ENCODE measurements at places on chromosomes 2 and 18.

DNA sequence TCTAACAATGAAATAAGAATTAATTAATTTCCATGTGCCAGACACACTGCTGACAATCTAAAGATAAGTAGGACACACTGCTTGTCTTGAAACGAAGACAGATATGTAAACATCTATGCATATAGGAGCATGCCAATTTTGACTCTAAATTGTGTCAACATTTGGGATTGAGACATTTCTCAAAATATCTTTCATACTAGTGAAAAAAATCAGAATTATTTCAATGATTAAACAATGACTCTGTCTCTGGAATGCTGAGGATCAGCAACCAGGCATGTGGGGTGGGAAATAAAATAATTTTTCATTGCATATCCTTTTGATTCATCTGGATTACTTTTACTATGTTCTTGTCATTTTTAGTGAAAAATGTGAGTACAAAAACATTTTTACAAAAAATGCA is 262.6 kb upstream of the SYT4 start:
- DNase-seq = no peak

- DNase-seq = no peak
Observed at GRCh38 chr2:95071856-95072255, 46.3 kb downstream of the MAL start.

- DNase-seq = no peak
Observed at GRCh38 chr2:232485757-232486557, 1.7 kb downstream of the ECEL1 start.

- no peak for DNase-seq
Observed at GRCh38 chr2:206723288-206723687, 5.1 kb upstream of the DYTN start.

GRCh38 chr2:197210430-197210829 is 100.2 kb downstream of the ANKRD44 start:
- no peak for DNase-seq

DNA sequence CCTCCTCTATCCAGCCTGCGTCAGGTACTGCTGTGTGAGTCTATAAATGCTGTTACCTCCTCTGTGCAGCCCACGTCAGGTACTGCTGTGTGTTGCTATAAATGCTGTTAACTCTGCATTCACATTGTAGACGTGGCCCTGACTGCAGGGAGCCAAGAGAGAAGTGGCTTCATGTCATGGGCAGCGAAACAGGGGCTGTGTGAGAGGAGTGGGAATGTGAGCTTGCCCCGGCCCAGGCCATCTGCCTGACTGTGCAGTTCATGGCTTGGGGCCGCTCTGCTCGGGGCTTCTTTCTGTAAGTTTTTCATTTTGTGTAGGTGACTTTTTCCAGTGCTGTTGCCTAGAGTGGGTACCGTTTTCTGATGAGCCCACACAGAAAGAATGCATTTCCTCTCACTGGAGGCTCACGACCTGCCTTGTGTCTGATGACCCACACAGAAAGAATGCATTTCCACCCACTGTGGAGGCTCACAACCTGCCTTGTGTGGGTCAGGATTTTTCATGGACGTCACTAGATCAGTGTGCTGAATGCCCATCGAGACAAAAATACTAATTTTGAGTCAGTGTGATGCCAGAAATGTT is 104.5 kb downstream of the SNTG2 start:
- no peak for DNase-seq

GRCh38 chr2:24456599-24457556 is 34.2 kb upstream of the NCOA1 start:
- DNase-seq = peak; percentile 76

DNA sequence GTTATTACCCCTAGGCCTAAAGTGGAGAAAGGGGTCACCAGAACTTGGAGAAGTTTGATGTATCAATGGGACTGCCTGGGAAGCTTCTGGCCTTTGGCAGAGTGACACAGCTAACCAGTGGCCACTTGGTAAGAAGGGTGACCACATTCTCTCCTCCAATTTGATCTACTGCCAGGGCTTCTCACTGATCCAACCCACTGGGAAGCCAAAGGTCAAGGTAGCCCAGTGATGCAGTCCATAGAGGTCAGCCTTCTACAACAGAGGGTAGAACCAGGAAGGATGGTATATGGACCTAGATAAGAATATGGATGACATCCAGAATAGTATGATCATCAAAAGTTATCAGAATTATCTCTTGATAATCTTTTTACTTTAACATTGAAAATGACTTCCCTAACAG is 493.6 kb downstream of the NYAP2 start:
- DNase-seq = no peak

GRCh38 chr2:46175419-46175818 is 121.8 kb upstream of the EPAS1 start:
- DNase-seq = no peak

- DNase-seq = peak; percentile 83
Observed at GRCh38 chr2:238160206-238161129, 1.7 kb downstream of the ERFE start.

DNA sequence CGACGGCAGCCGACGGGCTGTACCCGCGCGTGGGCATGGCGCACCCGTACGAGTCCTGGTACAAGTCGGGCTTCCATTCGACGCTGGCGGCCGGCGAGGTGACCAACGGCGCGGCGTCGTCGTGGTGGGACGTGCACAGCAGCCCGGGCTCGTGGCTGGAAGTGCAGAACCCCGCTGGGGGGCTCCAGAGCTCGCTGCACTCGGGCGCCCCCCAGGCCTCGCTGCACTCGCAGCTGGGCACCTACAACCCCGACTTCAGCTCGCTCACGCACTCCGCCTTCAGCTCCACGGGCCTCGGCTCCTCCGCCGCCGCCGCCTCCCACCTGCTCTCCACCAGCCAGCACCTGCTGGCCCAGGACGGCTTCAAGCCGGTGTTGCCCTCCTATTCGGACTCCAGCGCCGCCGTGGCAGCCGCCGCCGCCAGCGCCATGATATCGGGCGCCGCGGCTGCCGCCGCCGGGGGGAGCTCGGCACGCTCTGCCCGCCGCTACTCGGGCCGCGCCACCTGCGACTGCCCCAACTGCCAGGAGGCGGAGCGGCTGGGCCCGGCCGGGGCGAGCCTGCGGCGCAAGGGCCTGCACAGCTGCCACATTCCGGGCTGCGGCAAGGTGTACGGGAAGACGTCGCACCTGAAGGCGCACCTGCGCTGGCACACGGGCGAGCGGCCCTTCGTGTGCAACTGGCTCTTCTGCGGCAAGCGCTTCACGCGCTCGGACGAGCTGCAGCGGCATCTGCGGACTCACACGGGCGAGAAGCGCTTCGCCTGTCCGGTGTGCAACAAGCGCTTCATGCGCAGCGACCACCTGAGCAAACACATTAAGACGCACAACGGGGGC is 2.0 kb downstream of the SP9 start:
- DNase-seq = peak; percentile 15

DNA sequence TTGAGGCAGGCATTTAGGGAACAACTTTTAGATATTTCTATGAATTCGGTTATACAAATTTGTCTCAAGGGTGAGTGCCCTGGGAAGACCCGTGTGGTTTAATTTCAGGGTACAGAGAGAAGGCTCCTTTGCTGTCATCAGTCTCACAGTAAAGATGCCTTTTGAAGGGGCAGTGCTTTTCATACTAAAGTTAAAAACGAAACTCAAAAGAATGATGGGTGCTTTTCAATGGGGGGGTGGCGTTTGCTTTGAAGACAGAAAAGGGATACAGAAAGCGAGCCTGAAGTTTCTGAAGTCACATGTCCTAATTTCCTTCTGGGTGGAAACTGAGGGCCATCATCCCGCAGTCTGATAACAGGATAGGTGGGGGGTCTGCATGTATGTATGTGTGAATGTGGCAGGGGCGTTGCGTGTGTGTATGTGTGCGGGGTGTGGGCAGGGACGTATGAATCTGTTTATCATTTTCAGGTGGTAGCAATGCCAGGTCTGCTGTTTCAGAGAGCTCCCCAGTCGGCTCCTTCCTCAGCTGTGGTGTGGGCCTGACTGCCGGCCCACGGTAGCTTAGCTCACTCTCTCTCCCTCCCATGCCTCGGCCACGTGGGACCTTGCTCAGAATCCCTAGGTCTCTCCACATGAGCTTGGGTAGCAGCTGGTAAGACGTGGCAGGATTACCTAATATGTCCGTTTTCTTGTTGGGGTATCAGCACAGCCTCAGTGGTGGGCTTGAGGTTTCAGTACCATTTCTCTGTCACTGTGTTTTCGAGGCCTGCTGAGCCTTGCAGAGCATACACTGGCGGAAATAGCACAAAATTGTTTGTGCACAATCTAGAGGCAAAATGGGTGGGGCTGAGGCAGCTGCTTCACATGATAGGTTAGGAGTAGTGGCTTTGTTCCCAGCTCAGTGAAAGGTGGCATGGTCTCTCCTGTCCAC is 32.7 kb downstream of the ARHGAP25 start:
- no peak for DNase-seq

- DNase-seq = no peak
Observed at GRCh38 chr2:160628811-160629210, 135.2 kb upstream of the RBMS1 start.

GRCh38 chr18:49572611-49573345 is 10.9 kb downstream of the LIPG start:
- no peak for DNase-seq

- DNase-seq = no peak
Observed at GRCh38 chr2:238574490-238575271, 148.0 kb downstream of the ASB1 start.

- peak; percentile 97 for DNase-seq
Observed at GRCh38 chr2:60796573-60797509, 40.8 kb downstream of the PAPOLG start.

- DNase-seq = peak; percentile 99
Observed at GRCh38 chr2:42117923-42118753, 51.0 kb upstream of the EML4 start.

GRCh38 chr2:7004636-7005035 is 87.4 kb downstream of the RNF144A start:
- DNase-seq = peak; percentile 96

DNA sequence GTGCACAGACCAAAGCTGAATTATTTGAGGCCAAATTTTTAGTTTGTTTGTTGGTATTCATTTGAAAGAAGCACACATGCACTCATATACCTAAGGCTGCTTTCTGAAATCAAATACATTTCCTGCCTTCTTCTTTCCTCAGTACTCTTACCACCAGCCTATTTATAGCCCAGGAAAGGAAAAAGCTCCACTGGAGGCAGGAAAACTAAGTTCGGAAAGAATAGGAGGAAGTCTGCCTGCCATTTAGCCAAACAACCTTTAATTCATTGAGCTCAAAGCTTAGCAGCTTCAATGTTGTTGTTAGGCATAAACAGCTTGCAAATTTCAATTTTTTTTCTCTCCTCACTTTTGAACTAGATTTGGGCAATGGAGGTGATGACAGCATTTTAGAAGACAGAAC is 40.4 kb upstream of the RASGRP3 start:
- no peak for DNase-seq

DNA sequence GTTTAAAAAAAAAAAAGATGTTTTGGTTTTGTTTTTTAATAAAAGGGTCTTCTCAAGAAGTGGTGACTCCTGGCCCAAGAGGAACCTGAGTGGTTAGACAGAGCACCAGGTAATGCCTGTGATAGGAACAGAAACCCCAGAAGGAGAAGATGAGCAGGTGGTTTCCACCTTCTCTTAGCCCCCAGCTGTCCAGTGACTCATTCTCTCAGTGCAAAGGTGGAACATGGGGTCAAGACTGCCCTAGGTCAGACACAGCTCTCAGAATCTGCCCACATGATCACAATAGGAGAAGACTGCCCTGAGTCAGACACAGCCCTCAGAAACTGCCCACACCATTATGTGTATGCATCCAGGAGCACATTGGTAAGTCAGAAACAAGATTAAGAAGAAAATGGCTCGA is 61.8 kb downstream of the TBC1D8 start:
- DNase-seq = peak; percentile 20

- DNase-seq = no peak
Observed at GRCh38 chr18:39259736-39260135, 1694.1 kb upstream of the CELF4 start.

DNA sequence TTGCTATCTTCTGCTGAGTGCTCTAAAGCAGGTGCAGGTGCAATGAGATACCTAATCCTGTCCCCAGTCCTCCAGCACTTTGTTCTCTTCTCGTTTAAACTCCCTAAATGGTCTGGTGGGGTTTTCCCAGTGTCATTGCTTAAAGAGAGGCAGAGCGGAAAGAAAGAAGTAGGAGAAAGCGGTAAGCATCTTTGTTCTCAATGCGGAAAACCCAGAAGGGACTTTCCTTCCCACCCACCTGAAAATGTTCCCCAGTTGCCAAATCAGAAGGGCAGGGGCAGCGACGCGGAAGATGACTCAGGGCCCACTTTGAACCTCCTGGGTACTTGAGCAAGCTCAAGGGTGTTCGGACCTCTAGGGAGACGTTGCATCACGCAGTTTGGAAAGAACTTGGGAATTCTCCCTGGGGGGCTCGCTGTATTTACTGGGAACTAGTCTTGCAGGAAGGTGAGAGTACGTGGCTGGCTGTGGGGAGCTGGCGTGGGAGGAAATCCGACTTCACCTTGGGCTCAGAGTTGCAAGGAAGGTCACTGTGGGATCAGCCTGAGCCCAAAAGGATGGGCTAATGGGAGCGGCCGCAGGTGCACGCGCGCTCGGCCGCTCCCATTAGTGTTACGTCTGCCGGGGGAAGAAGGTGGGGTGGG is 589 bp upstream of the SGPP2 start:
- DNase-seq = no peak

- DNase-seq = no peak
Observed at GRCh38 chr2:174588463-174588862, 9.1 kb downstream of the WIPF1 start.

DNA sequence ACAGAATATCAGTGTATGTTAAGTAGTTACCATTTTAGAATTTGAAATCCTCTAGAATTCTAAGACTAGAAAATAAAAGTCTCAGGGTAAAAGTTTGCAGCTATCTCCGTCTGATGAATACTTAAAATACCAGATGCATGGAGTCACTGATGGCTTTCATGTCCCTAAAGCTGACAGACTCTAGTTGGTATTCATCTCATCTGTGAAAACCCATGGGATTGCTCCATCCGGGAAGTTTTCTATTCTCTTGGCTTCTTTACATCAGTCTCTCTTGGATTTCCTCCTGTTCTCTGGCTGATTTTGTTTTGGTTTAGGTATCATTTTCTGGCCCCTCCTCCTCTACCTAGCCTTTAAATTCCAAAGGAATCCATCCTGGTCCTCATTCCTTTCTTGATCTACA is 465.6 kb upstream of the POU3F3 start:
- DNase-seq = no peak

- no peak for DNase-seq
Observed at GRCh38 chr18:52553441-52553840, 213.4 kb downstream of the DCC start.

DNA sequence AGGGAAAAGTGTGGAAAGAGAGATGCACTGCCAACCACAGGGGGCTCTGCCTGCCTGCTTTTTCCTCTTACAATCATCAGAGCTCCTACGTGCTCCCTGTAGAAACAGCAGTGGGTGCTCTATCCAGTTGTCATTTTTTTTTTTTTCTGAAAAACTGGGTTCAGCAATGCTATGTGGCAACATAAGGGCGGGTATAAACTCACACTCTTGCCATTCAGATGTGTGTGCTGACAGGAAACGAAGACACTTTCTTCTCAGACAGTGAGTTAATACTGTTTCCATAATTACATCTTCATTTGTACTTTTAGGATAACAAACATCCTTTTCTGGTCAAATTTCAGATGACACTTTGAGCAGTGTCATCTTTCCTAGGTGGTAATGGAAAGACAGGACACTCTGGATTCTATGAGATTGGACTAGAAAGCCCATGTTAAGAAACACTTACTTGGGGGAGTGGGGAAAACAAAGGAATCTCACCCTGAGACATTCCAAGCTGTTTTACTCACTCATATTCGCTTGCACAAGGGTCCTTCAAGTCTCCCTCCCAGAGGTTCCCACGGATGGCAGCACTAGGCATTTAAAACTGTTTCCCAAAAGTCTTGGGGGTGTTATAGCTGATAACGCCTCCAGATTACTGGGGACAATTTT is 41.3 kb downstream of the CCDC93 start:
- no peak for DNase-seq

All from MV-4-11 (cell line).